ENCODE measurements at places on chromosomes 6 and 20.

GRCh38 chr6:43444036-43444435 lies 11.3 kb downstream of the DLK2 start:
- peak; percentile 77 for DNase-seq

DNA sequence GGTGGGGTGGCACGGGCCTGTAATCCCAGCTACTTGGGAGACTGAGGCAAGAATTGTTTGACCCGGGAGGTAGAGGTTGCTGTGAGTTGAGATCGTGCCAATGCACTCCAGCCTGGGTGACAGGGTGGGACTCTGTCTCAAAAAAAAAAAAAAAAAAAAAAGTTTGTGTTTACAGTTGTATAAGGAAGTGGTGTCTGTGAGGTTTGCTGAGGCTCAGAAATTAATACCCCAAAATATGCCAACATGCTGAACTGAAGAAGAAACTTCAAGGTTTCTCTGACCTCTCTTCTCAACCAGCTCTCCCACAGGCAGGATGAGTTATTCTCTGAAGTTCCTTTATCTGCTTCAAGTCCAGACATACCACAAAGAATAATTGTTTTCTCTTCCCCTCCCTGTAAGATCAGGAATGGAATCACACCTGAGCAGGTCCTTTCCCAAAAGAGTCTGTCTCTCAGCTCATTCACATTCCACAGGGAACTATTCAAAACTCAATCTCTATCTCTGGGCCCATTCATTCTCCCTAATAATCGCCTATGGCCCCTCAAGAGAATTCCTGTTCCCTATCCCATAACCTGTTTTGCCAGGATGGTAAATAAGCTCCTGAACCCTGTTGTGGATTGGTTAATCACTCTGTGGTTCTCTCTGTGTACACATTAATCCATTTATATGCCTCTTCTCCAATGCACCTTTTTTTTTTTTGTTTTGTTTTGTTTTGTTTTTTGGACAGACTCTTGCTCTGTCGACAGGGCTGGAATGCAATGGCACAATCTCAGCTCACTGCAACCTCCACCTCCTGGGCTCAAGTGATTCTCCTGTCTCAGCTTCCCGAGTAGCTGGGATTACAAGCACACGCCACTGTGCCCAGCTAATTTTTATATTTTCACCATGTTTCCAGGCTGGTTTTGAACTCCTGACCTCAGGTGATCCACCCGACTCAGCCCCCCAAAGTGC lies 17.4 kb upstream of the KIFC1 start:
- peak; percentile 29 for DNase-seq

DNA sequence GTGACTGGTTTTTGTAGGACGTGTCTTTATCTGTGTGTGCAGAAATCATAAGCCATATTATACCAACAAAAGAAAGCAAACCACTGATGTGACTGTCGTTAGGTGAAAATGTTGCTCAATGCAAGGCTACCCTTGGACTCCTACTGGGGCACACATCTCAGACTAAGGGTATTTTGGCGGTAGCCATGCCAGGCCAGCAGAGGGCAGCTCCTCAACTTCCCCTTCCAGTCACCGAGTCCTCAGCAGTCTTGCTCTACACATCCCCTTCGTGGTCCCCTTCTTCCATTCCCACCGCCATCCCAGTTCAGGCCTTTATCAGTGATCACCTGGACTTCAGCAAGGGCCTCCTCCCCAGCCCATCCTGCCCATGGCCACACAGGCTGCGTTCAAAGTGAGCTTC lies 113.7 kb upstream of the GGTLC1 start:
- no peak for DNase-seq

- no peak for DNase-seq
Measured at GRCh38 chr6:132122176-132122575, 171.0 kb upstream of the CCN2 start.

DNA sequence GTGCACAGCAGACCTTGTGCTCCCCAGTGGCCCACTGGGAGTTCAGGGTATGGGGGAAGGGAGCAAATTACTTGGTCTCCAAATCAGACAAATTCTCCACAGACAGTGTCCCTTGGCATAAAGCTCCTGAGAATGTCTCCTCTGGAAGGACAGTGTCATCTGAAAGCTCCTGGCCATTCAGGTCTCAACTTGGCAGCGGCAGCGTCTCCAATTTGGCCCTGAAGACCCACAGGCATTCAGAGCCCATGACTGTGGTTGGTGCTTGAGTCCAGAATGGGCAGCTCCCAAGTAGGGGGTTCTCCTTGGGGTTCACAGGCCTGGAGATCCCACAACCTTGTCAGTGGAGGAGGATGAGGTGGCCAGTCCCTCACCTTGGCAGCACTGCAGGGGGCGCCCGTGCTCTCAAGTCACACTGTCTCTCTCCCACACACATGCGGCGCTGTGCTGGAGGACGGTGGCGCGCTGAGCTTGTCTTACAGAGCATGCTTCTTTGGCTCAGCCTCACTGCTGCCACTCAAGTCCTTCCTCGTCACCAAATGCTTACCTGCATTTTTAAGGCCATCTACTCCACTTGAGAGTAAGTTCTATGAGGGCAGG lies 20.7 kb downstream of the DYNLRB1 start:
- DNase-seq = peak; percentile 39

- DNase-seq = no peak
Measured at GRCh38 chr6:88513920-88514319, 347.8 kb upstream of the CNR1 start.

GRCh38 chr6:108728826-108729225 lies 119.4 kb upstream of the ARMC2 start:
- no peak for DNase-seq

- no peak for DNase-seq
Measured at GRCh38 chr6:17798477-17799154, 91.9 kb upstream of the NUP153 start.

DNA sequence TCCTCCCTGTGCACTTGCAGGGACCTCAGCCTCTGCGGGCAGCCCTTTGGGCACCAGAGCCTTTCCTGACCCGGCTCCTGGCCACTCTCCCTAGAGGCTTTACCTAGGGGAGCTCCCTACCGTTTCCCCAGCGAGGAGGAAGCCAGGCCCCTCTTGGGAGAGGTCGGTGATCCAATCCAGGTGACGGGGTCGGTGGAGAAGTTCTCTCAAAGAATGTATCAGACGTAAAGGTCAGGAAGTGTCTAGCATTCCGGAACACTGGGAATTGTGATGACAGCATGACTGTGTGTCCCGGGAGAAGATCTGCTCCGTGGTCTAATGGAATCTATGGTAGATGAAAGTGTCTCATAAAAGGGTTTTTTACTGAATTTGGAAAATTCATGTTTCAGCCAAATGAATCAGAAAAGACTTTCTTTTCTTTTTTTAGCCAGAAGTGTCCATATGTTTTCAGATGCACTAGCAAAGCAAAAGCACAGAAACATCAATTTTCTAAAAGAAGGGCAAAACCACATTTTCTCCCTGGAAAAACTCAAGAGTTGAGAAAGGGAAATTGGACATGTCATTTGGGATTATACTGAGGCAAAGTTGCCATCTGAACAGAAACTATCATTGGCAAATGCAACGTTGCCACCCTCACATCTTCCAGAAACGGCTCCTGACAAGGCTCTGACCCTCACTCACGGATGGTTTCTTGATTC lies 289.4 kb downstream of the THBS2 start:
- DNase-seq = peak; percentile 85

- no peak for DNase-seq
Measured at GRCh38 chr20:46683668-46683938, 5.6 kb downstream of the TP53RK start.

GRCh38 chr6:166675736-166676135 lies 48.7 kb upstream of the RPS6KA2 start:
- no peak for DNase-seq

- DNase-seq = no peak
Measured at GRCh38 chr6:132234356-132234755, 166.9 kb downstream of the MOXD1 start.

GRCh38 chr6:75612434-75612833 lies 10.8 kb downstream of the SENP6 start:
- no peak for DNase-seq

DNA sequence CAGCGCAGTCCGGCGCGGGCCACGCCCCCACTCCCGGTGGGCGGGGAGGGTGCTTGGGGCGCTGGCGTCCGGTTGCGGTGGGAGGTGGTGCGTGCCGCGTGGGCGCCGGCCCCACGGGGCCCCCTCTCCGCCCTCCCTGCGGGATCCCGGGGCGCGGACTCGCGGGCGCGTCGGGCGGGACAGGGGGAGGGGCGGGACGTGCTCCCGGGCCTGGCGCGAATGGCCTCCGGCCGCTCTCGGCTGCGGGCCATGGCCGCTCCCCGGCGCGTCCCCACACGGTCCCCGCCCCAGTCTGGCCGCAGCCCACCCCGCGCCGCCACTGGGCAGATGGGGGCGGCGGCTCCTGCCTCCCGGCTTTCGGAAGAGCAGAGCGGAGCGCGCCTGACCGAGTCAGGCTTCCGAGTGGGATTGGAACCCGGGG lies 771 bp upstream of the PPP1R3G start:
- DNase-seq = peak; percentile 25

DNA sequence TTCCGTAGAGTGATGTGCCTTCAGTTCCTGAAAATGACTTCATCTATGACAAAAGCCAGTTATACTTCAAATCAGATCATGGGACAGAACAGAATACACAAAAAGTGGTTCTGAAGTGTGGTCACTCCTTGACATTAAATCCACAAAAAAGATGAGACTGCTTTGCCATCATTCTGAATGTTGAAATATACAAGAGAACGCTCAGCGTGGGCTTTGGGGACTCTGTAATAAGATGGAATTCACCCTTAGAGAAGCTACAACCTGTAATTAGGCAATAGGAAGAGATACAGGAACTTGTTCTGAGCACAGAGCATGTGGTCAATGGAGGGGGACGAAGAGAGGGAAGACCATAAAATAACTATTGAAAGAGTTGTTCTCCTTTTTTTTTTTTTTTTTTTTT lies 184.3 kb downstream of the CARMIL1 start:
- no peak for DNase-seq

DNA sequence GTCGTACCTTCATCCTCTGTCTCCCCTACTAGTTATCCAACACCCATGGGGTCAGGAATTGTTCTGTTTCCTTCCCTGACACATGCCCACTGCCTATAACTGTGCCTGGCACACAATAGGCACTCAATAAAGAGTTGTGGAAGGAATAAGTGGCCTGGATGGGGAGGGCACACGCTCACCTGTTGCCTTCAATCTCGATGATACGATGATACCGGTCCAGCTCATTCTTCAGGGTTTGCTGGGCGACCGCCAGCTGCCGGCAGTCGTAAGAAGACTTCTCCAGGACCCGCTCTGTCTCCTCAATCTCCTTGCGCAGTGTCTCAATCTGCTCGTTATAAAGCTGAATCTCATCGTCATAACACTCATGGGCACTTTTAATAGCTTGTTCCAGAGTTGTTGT lies 32.5 kb downstream of the BFSP1 start:
- no peak for DNase-seq

- DNase-seq = no peak
Measured at GRCh38 chr6:33850869-33851541, 47.2 kb upstream of the MLN start.

GRCh38 chr6:134910593-134910935 lies 39.3 kb downstream of the ALDH8A1 start:
- DNase-seq = no peak

- no peak for DNase-seq
Measured at GRCh38 chr6:33815854-33816253, 12.1 kb upstream of the MLN start.

DNA sequence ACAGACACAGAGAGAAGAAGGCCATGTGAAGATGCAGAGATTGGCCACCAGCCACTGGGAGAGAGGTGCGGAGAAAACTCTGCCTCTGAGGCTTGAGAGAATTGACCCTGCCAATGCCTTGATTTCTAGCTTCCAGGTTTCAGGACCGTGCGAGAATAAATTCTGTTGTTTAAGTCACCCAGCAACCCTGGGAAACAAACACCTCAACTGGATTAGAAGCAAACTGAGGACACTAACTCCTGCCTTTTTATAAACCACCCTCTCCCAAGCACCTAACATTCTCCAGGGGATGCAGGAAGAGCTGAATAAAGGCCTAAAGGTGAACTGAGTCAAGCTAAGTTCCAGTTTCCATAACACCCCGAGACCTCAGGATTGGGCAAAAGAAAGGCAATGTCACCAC lies 136.1 kb downstream of the ANKRD60 start:
- DNase-seq = no peak

DNA sequence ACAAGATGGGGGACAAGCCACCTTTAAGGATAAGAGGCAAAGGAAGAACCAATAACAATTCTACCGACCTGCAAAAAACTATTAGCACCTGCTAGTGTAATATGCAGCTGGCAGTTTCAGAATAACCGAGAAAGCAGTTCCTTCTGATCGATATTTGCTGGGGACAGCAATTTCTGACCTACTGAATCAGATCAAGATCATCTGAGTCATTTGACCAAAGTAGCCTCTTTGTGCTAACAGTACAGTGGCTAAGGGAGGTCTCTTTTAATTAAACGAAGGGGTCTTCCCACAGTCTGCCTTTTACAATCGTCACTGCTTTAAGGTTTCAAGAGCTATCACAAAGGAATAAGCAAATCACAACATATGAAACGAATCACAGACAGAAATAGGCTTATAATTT lies 318.9 kb downstream of the BTBD9 start:
- DNase-seq = no peak

GRCh38 chr6:81878479-81878878 lies 126.0 kb upstream of the TENT5A start:
- no peak for DNase-seq

GRCh38 chr20:37277253-37277593 lies 12.2 kb upstream of the MANBAL start:
- no peak for DNase-seq

- DNase-seq = peak; percentile 76
Measured at GRCh38 chr20:53623454-53624211, 30.0 kb upstream of the ZNF217 start.

DNA sequence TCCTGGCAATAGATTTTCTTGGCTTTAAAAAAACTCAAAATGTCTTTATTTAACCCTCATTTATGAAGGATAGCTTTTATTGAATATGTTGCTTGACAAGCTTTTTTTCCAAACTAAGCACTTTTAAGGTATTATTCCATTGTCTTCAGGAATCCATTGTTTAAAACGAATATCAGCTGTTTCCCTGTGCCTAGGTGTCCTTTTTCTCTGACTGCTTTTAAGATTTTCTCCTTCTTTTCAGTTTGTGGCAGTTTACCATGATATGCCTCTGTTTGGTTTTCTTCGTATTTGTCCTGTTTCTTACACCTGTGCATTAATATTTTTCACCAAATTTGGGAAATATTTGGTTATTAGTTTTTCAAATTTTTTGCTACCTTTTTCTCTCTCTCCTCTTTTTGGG lies 68.4 kb downstream of the YTHDF1 start:
- DNase-seq = no peak

DNA sequence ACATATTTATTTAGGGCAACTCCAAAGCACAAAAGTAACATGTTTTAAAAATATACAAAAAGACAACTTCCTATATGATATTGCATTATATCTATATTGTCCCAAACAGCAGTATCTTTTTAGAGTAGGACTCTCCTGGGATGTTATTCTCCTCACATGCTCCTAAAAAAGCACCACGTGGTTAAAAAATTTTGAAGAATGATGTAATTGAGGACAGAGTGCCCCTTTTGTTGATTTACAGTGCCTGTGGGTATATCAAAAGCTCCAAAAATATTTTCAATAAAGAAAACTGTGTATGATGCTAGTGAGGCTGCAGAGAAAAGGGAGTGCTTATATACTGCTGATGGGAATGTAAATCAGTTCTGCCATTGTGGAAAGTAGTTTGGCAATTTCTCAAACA lies 130.3 kb upstream of the HDAC2 start:
- no peak for DNase-seq
